ENCODE measurements at places on chromosomes 1 and 21. TPM values are rescaled to one million over a fixed set of nuclear protein-coding genes. Genes with fewer than 3 reads are reported as not detected.
A peak's percentile ranks its signal among the peaks of the same experiment; 100 is the strongest.

- no peak overlapping the region for H3K27ac ChIP-seq
- H3K4me1 ChIP-seq, result no peaks in the 10 kb centered on the region
- H3K36me3 ChIP-seq, result no peaks in the 10 kb centered on the region
- no peak overlapping the region for H3K4me3 ChIP-seq
- H3K27me3 ChIP-seq, result no peaks in the 10 kb centered on the region
These were observed 41.1 kb downstream of the KCNJ6 start for GRCh38 chr21:37874904-37875780.

DNA sequence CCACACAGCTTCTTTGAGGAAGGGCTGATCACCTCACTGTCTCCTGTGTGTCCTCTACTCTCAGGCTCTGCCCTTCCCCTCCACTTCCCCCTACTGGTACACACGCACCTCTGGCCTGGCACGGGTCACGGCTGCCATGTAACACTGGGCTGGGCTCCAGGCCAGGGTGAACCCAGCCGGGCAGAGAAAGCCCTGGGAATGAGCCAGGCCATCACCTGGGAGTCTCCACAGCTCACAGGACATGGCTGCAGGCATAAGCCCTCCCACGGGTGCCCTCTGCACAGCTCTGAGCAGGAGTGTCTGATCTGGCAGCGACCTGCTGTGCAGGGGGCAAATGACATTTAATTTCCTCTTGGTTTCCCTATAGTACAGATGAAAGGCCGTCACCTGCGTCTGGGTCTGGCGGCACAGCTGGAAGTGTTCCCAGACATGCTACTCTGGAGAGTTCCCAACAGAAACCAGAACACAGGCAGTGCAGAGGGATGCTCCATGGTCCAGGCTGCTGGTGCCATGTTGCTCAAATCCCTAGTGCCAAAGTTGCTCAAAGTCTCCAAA, 61.2 kb downstream of the ERI3 start:
- peaks cover 14% of the 10 kb centered on the region for H3K4me1 ChIP-seq
- H3K4me3 ChIP-seq, result no peak overlapping the region
- no peak overlapping the region for H3K27ac ChIP-seq
- DNase-seq, result peak; percentile 58

- no peak overlapping the region for H3K4me3 ChIP-seq
- H3K4me1 ChIP-seq, result no peaks in the 10 kb centered on the region
- no peaks in the 10 kb centered on the region for H3K27me3 ChIP-seq
- no peak overlapping the region for H3K27ac ChIP-seq
These were observed 106.4 kb downstream of the C1orf94 start for GRCh38 chr1:34283142-34283541.

- H3K4me3 ChIP-seq, result peak overlapping the region; percentile 90
- peak overlapping the region; percentile 83 for H3K27ac ChIP-seq
- H3K4me1 ChIP-seq, result peaks cover 24% of the 10 kb centered on the region
- H3K27me3 ChIP-seq, result no peaks in the 10 kb centered on the region
These were observed 1.6 kb downstream of the TTC13 start for GRCh38 chr1:230976825-230977747.

The SLC1A7 gene
- total RNA-seq, result not detected

The POMGNT1 gene
- total RNA-seq, result 37.4 TPM

- H3K4me1 ChIP-seq, result no peaks in the 10 kb centered on the region
- DNase-seq, result no peak
- H3K4me3 ChIP-seq, result no peak overlapping the region
- H3K27ac ChIP-seq, result no peak overlapping the region
- no peaks in the 10 kb centered on the region for H3K36me3 ChIP-seq
These were observed 96.6 kb upstream of the B3GALT2 start for GRCh38 chr1:193283016-193283415.

The CCDC18 gene
- total RNA-seq, result 2.5 TPM

DNA sequence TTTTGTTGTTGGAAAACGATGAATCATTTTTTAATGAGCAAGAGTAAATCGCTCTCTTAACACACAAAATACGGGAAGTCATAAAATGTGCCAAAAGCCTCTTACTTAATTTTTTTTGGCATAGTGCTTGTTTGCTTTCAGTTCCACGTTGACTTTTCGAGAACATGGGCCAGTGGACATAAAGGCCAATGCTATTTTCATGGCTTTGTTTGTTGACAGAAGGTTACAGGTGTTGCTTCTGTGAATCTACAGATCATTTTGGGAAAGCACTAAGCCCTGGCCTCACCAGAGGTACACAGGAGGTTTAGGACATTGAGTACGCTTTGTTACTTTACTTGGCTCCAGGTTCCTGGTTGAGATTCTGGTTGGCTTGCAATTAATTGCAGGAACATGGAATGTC, 199.4 kb upstream of the HMCN1 start:
- no peak overlapping the region for H3K27ac ChIP-seq
- no peaks in the 10 kb centered on the region for H3K36me3 ChIP-seq
- H3K27me3 ChIP-seq, result no peaks in the 10 kb centered on the region

The RGSL1 gene
- not detected for total RNA-seq

DNA sequence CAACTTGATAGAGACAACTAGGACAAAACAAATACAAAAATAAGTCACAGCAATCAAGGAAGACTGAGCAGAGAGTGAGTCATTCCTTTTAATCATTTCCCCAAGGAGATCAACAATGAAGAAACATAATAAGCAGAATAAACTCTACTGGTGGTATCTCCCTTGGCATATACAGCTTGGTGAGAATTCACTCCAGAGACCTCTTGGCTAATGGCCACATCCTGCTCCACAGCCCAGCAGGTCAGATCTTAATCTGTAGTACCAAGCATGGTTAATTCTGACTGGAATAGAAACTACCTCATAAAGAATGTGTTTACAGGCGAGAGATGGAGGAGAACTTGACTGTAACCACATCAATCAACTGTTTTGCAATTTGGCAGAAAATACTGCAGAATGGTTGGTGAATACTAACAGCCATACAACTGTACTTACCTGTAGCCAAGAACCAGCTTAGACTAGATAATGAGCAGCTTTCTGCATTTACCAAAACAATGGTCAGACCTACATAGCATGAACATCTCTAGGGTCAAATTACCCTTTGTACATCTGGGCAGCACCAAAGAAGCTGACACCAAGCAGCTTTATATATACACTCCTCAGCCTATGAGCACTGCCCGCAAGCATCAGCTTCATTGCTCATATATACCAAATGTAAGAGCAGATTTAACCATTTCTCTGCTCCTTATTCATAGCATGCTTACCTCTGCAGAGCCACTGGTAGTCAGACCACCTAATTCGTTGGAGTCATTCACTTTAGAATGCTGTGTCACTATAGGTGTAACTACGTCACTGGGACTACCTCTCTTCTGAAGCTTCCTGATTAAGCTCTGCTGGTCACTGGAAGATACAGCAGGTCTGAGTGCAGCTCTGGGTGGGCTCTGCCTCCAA, 51.0 kb downstream of the KIAA0319L start:
- H3K4me1 ChIP-seq, result no peaks in the 10 kb centered on the region
- no peak for DNase-seq
- no peaks in the 10 kb centered on the region for H3K36me3 ChIP-seq
- H3K27me3 ChIP-seq, result no peaks in the 10 kb centered on the region
- no peak overlapping the region for H3K4me3 ChIP-seq

Data from sigmoid colon (tissue), 7 donors.